Hippocampal formation (tissue), 2 donors: ENCODE measurements at places on chromosomes 2 and 18.

DNA sequence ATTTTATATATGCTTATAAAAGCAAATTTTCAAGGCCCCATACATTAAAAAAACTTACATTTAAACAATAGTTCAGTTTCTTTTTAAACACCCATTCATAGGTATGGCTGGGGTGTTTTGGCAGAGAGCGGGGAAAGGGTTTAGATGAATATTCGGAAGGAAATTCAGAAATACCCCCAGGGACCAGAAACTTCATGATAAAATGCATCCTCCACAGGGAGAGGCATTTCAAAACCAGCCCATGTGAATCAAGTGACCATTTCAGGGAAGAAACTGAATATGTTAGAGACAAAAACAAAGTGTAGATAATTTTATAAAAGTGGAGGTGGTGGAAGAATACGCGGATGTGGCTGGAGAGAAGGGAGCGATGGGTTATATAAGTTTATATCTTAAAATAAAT lies 327.1 kb downstream of the TGIF1 start:
- no peak for DNase-seq

DNA sequence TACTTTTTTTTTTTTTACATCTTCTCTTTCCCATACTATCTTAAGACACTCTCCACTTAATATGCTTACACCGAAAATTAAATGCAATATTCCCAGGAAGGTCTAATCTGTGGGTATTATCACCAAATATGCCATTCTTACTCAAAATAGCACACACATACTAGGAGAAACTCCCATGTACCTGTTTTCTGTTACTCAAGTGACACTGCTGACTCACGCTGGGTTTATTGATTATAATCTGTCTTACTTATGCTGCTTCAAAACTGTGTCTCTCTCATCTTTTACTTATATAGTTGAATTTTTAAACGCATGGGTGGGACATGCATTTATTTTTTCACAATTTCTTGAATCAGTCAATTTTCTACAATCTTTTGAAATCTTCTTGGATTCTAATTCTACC lies 29.9 kb downstream of the MRPL19 start:
- no peak for DNase-seq

DNA sequence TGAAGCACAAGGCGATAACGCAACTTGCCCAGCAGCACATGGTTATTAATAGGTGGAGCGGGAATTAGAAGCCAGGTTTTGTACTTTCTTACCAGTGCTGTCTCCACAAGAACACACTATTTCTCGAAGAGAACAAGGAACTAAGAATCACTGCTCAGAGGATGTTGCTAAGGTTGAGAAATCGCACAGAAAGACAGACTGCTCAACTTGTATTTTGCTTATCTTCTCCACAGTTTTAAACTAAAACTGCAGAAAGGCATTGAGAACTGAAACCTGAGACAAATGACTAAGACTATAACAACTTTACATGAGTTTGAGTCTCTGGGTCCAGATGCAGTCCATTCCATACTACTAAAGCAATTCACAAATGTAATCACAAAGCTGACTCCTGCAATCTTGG lies 6.2 kb downstream of the PRKD3 start:
- DNase-seq: no peak

DNA sequence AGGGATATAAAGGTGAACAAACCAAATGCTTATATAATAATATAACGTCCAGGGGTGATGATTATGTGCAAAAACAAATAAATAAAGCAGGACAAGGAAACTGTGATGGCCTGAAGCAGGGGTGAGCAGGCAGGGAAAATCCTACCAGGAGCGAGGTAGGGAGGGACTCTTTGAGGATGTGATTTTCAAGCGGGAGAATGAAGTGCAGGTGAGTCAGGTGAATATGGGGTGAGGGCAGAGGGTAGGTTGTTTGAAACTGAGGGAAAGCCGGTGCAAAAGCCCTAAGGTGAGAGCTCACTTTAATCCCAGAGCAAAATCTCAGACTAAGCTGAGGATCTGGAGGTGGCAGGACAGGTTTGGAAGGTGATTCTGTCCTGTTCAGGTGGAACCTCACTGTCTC lies 40.7 kb downstream of the CYP26B1 start:
- DNase-seq: no peak

GRCh38 chr2:168156661-168157060 lies 90.7 kb downstream of the STK39 start:
- no peak for DNase-seq

DNA sequence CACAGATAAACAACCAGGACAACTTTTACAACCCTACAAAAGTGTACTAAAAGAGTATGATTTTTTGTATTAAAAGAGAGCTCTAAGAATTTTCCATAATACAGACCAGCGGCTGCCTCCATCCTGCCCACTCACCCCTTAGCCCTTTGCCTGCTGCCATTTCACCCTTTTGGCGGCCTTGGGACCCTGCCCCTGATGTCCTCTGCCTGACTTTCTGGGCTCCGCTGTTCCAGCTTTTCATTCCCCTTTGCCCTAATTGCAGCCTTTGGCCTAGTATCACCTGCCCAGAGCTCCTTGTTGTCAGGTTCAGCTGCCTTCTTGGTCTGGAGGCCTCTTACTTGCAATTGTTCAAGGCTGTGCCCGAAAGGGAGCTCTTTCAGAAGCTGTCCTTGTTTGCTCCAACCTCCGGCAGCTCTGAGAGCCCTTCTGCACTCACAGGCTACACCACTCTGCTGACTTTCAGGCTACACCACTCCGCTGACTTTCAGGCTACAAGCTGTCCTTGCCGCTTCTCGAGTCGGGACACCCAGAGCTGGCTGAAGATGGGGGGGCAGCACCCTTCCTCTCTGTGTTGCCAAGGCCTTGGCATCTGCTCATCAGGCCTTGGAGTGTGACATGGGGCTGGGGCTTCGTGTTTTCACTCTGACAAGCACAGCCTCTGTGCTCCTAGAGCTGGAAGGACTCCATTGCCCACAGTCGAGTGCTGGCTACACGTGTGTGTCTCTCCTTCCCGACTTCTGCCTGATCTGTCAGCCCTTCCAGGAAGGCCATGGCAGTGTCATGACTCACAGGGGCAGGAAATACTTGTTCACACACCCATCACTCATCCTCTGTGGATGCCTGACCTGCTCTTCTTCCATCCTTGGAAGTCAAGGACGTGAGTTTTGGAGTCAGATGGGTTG lies 43.1 kb upstream of the HDAC4 start:
- DNase-seq: peak; percentile 52

GRCh38 chr2:29187926-29188325 lies 72.7 kb downstream of the CLIP4 start:
- no peak for DNase-seq

GRCh38 chr2:184685999-184686841 lies 87.9 kb downstream of the ZNF804A start:
- no peak for DNase-seq

GRCh38 chr2:106694964-106695470 lies 190.9 kb downstream of the ST6GAL2 start:
- DNase-seq: no peak

DNA sequence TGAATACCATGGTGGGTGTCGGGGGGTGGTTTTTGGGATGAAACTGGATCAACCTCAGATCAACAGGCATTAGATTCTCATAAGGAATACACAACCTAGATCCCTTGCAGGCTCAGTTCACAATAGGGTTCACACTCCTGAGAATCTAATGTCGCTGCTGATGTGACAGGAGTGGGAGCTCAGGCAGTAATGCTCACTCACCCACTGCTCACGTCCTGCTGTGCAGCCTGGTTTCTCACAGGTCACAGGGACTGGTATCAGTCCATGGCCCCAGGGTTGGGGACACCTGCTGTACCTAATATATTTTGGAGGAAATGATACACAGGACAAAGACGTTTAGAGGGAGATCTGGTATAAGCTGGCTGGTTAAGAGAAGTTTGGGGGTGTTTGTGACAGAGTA lies 338.8 kb downstream of the PLCL1 start:
- no peak for DNase-seq

GRCh38 chr2:169868951-169869350 lies 41.7 kb downstream of the UBR3 start:
- no peak for DNase-seq

DNA sequence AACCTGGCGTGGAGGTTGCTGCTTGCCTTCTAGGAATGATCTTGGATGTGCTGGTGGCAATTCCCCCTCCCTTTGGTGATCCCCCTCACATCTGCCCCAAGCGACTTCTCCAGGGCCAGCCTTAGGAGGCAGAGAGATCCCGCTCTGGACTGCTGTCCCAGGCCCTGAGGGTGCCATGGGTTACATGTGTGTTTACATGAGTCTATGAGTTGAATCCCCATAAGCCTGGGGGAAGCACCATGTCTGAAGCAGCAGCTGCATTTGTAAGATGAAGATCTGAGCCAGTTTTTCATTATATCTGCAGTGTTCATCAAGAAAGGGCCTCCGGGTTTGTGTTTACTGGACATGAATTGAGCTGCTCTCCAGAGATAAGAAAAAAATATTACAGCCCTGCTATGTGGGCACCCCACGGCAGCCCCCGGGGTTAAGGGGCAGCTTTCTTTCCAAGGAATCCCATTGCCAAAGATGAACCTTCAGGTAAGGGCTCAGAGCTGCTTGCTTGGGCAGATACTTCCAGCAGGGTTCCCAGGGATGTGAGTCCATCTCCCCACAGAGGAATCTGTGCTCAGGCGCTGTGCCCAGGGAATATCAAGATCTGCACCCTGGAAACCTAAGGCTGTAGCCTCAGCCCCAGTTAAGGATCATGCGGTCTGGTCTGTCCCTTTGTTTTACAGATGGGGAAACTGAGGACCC lies 46.0 kb downstream of the MRPS5 start:
- DNase-seq: no peak

DNA sequence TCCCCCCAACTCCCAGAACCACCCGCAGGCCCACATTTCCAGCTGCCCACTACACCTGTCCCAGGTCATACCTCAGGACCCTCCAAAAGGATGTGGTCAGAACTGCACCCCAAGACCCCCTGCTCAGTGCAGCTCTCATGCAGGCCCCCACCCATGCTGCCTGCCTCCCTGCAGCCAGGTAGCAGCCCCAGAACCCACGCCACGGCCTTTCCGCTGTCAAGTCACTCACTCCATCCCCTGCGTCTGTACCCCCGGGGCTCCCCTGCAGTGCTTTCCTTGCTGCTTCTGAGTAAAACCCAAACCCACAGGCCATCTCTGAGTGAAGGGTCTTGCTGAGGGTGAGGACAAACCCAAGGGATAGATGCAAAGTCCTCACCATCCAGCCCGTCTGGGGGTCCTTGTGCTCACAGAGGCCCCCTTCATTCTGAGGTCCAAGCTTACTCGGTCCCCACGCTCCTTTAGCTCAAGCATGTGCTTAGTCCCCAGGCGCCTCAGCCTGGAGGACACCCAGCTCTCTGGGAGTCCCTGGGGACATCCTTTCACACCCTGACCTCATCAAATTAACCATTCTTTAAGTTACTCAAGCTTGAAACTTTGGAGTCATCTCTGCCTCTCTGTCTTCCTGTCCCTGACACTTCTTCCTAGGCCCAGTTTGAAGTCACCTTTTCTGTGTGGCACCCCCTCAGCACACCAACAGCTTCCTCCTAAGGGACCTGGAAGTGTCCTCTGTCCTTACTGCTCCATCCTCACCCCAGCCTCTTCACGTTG lies 130.1 kb downstream of the SMAD7 start:
- DNase-seq: no peak
